Adrenal gland (tissue), 19 donors: ENCODE measurements at places on chromosomes 16 and 17.
A peak's percentile ranks its signal among the peaks of the same experiment; 100 is the strongest.

GRCh38 chr17:55167024-55167725 is 97.6 kb upstream of the HLF start:
- DNase-seq, result no peak

DNA sequence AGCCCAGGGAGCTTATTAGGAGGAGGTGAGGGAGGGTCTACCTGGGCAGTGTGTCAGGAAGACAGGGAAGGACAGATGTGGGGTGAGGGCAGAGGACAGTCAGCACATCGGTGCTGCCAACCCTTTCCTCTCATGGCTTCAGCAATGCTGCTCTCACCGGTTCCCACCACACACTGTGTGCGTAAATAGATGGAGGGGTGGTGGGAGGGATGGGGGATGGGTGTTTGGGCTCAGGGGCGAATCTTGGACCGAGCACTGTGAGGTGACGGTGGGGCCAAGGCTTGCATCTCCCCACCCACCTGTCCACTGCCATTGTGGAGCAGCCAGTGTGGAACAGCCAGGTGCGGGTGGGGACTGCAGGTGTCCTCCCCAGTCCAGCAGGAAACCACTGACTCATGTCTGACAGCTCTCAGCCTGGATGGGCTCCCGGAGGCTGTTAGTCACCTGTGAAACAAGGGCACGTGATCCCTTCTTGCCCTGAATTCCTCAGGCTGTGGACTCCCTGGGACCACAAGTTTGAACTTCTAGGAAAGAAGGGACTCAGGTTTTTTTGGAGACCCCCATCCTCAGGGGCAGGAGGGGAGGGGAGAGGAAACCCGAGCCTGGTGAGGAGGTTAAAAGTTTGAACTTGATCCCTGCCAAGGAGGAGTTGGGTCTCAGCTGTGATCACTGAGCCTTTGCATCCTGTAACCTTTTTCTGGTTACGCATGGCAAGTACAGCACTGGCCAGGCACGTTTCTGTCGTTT is 42.7 kb upstream of the SMPD3 start:
- DNase-seq, result peak; percentile 77

- DNase-seq, result peak; percentile 68
Measured at GRCh38 chr17:8079291-8080207, 8.0 kb downstream of the ALOX12B start.

- DNase-seq, result no peak
Measured at GRCh38 chr16:56547120-56547948, 17.5 kb upstream of the MT4 start.

- no peak for DNase-seq
Measured at GRCh38 chr17:61465550-61466237, 13.5 kb downstream of the TBX4 start.

DNA sequence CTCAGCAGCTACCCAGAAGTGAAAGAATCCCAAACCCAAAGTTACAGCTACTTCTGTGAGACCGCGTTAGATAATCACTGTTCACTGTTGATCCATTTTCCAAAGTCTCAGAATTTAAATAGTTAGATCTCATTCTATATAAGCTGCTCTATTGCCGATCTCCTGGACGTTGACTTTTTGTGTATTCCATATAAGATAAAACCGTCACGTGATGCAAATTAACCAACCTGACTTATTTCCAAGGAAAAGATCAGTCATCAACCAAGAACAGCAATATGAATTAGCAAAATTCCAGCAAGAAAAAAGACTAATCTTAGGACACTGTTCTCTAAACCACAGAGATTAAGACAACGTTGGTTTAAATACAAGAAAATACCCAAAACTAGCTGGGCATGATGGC is 8.3 kb downstream of the ACOX1 start:
- no peak for DNase-seq

DNA sequence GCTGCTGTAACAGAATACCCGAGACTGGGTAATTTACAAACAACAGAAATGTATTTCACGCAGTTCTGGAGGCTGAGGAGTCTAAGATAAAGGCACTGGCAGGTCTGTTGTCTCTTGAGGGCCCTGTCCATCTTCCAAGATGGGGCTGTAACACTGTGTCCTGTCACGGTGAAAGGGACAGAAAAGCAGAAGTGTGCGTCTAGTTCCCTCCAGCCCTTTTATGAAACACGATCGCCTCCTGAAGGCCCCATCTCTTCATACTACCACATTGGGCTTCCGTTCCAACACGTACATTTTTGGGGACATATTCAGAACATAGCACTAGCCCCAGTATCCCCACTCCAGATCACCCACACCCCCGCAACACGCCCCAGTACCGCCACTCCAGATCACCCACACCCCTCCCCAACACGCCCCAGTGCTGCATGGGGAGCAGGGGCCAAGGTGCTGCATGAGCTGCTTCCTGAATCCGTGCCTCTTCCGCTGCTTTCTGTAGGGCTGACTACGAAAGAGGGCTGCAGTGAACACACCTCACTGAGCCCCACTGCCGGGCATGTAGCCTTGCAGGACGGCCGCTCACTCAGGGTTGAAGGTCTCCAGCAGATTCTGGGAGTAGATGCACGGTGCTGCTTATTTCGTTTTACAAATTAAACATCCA is 91.9 kb downstream of the RPTOR start:
- DNase-seq, result peak; percentile 10

- DNase-seq, result peak; percentile 76
Measured at GRCh38 chr16:17271687-17272086, 199.1 kb downstream of the XYLT1 start.

DNA sequence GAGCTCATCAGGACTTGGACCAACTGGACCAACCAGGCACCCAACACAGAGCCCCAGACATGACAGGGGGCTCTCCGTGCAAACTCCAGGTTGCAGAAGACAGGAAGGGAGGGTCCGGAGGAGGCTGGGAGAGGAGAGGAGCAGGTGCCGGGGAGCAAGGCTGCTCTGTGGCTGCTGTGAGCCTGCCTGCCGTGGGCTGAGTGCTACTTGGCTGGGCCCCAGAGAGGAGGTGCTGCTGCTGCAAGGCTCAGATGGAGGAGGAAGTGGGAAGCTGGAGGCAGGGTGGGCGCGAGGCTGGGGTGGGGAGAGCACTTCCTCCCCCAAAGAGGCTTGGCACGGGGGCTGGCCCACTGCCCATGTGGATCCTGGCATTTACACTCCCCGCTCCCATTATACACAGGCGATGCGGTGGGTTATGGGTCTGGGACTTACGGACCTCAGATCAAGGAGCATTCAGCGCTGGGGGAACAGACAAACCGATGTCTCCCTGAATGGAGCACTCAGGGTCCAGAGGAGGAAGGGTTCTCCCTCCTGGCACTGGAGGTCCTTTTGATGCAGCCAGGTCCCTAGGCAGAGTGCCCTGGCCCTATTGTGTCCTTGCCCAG is 15.9 kb downstream of the EPOP start:
- no peak for DNase-seq

DNA sequence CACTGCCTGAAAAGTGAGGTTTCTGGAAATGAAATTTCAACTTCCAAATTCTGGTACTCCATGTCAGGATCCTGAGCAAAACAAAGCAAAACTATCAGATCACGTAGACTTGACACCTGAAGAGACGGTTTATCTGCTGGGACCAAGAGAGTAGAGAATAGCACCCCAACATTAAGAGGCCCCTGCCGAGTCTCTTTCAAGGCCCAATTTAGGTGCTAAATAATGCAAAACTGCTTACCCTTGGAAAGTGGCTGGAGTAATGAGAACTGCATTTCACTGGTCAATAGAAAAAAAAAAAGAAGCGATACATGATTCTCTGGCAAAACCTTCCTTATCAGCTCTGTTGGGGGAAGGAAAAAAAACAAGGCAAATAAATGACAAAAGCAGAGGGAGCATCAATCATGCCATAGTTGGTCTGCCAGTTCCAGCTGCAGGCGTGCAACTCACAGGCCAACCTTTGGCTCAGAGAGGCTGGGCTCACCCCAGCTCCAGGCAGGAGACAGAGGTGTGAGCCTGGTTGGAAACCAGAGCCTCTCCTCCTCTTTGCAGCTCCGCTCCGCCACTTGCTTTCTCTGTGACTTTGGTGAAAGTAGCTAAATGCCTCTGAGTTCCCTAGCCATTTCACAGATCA is 595.2 kb downstream of the TOX3 start:
- peak; percentile 34 for DNase-seq

DNA sequence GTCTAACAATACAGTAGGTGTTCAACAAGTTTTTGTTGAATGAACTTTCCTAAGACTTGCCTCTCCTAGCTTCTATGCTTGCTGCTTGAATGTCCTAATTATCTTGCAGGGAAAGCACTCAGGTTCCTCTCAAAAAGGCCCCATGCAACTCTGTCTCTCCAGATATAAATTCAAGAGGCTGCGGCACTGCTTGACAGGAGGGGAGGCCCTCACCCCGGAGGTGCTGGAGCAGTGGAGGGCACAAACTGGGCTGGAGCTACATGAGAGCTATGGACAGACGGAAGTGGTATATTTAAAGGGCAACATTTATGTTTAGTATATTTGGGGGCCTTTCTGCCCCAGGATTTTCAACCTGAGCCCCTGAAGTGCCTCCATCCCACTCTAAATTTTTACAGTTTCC is 14.4 kb downstream of the THUMPD1 start:
- DNase-seq, result no peak

- peak; percentile 50 for DNase-seq
Measured at GRCh38 chr16:2515180-2515851, 1.6 kb downstream of the ATP6V0C start.

DNA sequence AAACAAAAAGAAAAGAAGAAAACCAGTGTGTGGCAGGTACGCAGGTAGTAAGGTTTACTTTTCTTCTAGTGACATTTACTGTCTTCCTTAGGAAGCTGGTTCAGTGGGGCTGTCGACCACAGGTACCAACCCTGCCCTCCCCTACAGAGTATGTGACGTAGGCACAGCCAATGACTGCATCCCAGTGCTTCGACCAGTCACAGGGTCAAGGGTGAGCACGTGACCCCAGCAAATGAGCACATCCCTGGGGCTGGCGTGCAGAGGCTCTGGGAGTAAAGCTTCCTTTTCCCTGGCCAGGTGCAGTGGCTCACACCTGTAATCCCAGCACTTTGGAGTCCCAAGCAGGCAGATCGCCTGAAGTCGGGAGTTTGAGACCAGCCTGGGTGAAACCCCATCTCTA is 38.9 kb upstream of the PLCG2 start:
- no peak for DNase-seq

GRCh38 chr17:47603830-47604597 is 45.7 kb upstream of the KPNB1 start:
- DNase-seq, result no peak

- peak; percentile 35 for DNase-seq
Measured at GRCh38 chr17:57257895-57258851, 1.9 kb downstream of the MSI2 start.

DNA sequence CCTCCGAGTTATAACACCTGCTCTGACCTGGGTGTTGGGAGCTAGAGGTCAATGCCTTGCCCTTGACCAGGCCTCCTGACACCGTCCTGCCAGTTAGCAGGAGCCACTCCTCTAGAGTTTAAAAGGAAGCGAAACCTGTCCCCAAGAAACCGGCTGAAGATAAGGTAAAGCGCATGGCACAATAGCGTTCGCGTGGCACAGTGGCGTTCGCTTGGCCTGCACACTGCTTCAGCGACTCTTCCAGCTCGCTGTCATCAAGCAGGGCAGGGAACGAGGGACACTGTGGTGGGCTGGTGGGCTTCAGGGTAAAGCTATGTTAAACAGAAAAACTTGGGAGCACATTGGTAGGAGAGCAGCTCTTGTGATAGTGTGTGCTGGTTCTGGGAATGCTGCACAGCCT is 28.2 kb upstream of the ETV4 start:
- DNase-seq, result no peak

DNA sequence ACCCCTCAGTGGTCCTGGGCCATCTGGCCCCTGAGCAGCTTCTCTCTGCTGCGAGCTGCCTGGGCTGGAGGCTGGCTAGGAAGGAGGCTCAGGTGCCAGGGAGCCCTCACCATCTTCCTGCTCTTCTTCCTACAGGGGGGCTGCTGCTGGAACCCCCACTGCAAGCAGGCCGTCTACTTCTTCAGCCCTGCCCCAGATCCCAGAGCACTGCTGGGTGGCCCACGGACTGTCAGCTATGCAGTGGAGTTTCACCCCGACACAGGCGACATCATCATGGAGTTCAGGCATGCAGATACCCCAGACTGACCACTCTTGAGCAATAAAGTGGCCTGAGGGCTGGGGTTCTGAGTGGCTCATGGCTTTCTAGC is 46.1 kb downstream of the PRMT7 start:
- DNase-seq, result no peak

DNA sequence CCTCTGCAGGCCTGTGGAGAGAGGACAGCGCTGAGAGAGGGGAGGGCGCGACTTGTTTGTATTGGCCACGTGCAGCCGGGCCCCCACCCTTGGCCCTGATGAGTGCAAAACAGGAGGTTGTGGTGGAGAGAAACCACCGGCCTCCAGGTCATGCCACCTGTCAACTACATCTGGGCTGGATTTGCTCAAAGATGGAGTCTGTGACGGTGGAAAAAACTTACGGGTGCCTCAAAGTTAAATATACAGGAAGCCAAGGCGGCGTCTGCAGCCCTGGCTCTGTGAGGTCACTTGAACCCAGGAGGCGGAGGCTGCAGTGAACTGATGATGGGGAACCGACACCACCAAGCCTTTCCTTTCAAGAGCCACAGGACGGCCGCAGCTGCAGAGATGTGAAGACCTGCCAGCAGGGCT is 15.7 kb downstream of the C16orf74 start:
- DNase-seq, result no peak

DNA sequence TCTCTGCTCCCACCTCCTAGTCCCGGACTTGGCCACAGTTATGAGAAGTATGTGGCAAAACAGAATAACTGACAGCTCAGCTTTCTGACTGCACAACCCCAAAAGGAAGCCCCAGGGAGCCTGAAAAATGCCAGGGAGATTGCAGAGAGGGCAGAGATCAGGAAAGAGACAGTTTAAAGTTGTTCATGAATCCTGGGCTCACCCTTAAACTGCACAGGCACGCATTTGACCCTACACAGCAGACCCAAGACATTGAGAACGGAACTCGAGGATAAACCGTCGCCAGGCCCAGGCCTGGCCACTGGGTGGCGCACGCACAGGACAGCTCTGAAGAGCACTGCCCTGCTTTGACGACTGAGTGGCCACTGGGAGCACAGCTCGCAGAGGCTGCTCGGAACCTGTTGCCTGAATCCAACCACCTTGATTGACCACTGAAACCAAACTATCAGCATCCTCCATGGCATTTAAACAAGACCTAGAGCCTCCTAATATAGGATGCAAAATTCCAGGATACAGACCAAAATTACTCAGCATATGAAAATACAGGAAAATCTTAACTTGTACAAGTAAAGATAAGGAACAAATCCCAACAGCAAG is 114.0 kb downstream of the C16orf95 start:
- DNase-seq, result peak; percentile 77
